Dermis blood vessel endothelial cell (primary cell): ENCODE measurements at places on chromosomes 4 and X. TPM values are rescaled to one million over a fixed set of nuclear protein-coding genes. Genes with fewer than 3 reads are reported as not detected.

The RADX gene
- total RNA-seq: under 0.01 and 0.14 TPM in 2 replicates

The PAGE1 gene
- not detected in 2 replicates for total RNA-seq

The SERTM2 gene
- total RNA-seq: not detected in 2 replicates

The USP17L22 gene
- not detected in 2 replicates for total RNA-seq

The MAGEA10 gene
- not detected in 2 replicates for total RNA-seq

The LDOC1 gene
- total RNA-seq: 2.9 and 5.6 TPM in 2 replicates

The POF1B gene
- total RNA-seq: 2.9 and 6.8 TPM in 2 replicates

The HERC5 gene
- 6.7 and 9.7 TPM in 2 replicates for total RNA-seq

The PABPC1L2A gene
- not detected in 2 replicates for total RNA-seq

The MAGEB10 gene
- total RNA-seq: not detected in 2 replicates

The GPAT3 gene
- total RNA-seq: 14.8 and 20.6 TPM in 2 replicates

The SLC34A2 gene
- total RNA-seq: 0.14 and 0.34 TPM in 2 replicates

The NEIL3 gene
- total RNA-seq: 2.4 and 6.8 TPM in 2 replicates

The CT45A2 gene
- not detected in 2 replicates for total RNA-seq

The FHL1 gene
- 59.6 and 86.6 TPM in 2 replicates for total RNA-seq

The GPC3 gene
- not detected in 2 replicates for total RNA-seq

The PITX2 gene
- not detected in 2 replicates for total RNA-seq

The ITM2A gene
- 39.5 and 63.8 TPM in 2 replicates for total RNA-seq

The GPRASP1 gene
- total RNA-seq: 0.84 and 2.6 TPM in 2 replicates

The ARX gene
- total RNA-seq: not detected in 2 replicates

The DUSP21 gene
- total RNA-seq: not detected in 2 replicates

The IBSP gene
- not detected in 2 replicates for total RNA-seq

The PF4V1 gene
- 0.34 TPM in 1 of 2 replicates, not detected in the other for total RNA-seq

The ACE2 gene
- total RNA-seq: under 0.01 TPM in 1 of 2 replicates, not detected in the other

The MAGEC3 gene
- total RNA-seq: not detected in 2 replicates

The IRAK1 gene
- total RNA-seq: 53.8 and 81.9 TPM in 2 replicates
